ENCODE measurements at places on chromosomes 13 and 19.

DNA sequence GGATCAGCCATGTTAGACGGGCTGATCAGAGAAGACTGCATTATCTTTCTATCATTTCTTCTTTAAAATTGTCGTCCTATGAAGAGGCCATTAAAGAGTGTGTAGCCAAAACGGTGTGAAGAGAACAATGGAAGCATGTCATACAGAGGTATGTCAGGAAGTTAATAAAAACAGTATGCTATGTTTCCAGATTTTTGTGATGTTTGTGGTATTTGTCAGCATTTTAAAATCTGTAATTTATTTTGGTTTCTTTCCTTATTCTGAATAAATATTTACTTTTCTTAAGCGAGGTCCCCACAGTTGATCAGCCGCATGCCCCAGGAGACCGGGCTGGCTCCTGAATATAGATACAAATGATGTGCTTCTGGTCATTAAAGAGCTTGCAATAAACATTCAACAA is 142.9 kb upstream of the SERP2 start:
- DNase-seq: no peak

GRCh38 chr13:105518086-105518485 is 1017.4 kb downstream of the EFNB2 start:
- no peak for DNase-seq

DNA sequence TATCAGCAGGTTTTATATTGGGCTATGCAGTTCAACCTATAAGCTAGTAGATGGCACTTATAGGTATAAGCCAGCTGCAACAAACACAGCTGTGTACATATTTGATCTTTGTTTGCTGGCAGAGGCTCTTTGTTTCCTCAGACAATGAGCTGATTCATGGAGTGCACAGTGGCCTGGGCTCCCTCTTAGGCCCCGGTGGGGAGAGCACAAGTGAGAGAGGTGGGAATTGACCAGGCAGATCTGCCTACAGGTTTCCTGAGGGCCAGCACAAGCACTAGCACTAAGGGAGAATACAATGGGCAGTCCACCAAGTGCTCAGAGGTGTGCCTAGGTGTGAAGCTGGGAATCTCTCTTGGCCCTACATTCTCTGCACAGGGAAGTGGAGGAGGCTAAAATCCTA is 1390.7 kb downstream of the SLITRK5 start:
- no peak for DNase-seq

GRCh38 chr13:55087085-55087484 is 2053.6 kb upstream of the PRR20A start:
- no peak for DNase-seq

DNA sequence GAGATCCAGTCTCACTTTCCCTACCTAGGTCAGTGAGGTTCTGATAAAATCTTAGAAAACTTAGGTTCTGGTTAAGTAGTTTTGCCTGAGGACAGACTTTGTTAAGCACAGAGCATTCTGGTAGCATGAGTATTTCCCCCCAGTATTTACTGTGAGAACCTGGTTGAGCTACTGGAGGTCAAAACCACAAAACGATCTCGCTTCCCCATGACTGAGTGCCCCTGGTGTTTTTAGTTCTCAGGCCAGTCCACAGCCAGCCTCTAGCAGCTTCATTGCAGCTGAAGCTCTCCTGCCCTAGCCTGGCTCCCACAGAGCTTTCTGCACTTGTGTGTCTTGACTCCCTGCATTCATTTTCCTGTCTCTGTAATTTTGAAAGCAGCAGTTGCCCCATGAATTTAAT is 1138.2 kb downstream of the UQCRFS1 start:
- DNase-seq: no peak

GRCh38 chr19:7552781-7553180 is 17.3 kb downstream of the PNPLA6 start:
- no peak for DNase-seq

GRCh38 chr13:58452123-58452623 is 820.6 kb downstream of the PCDH17 start:
- no peak for DNase-seq

DNA sequence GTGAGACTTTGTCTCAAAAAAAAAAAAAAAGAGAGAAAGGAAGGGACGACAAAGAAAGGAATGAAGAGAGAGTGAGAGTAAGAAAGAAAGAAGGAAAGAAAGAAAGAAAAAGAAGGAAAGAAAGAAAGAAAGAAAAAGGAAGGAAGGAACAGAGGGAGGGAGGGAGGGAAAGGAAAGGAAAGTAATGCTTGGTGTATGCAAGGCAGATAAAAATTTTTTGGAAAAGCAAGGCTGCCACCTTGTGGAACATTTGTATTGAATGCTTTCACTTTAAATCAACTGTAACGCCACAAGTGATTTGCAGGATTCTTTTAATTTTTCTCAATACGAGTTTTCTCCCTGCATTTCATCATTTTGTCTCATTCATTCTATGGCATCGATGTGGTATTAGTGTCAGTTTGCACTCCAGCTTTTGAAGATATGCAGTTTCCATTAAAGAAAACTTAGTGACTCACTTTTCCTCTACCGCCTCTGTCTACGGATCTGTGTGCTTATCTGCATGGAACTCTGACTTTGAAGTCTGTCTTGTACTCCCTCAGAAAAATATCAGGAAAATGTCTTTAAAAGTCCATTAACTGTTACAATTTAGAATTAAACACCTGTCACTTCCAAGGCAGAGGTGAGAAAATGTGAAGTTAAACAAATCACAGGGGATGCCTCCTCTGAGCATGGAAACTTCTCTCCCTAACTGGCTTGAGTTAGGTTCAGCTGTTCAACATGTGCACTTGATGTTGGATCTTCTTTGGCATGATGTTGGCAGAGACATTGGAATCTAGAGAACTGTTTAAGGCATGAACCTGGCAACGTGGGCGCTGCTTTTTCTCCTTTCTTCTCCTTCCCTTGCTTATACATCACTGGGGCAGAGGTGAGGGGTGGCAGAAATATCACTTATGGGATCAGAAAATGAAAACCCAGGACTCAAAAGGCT is 20.0 kb upstream of the ZDHHC20 start:
- DNase-seq: no peak

GRCh38 chr19:40616178-40616577 is 15.0 kb downstream of the LTBP4 start:
- no peak for DNase-seq

- DNase-seq: peak; percentile 56
Observed at GRCh38 chr19:33503433-33504057, 18.0 kb downstream of the PEPD start.

GRCh38 chr13:73220966-73221720 is 162.3 kb downstream of the KLF5 start:
- DNase-seq: no peak

- DNase-seq: no peak
Observed at GRCh38 chr13:97478247-97478646, 44.3 kb downstream of the RAP2A start.

All from posterior cingulate gyrus (tissue), 11 donors.